Stimulated activated CD8-positive, alpha-beta memory T cell treated with anti-CD3 and anti-CD28 coated beads, Interleukin-7, amount 100 ng/mL, for 1 hour (primary cell): ENCODE measurements at places on chromosomes 1 and 21.

DNA sequence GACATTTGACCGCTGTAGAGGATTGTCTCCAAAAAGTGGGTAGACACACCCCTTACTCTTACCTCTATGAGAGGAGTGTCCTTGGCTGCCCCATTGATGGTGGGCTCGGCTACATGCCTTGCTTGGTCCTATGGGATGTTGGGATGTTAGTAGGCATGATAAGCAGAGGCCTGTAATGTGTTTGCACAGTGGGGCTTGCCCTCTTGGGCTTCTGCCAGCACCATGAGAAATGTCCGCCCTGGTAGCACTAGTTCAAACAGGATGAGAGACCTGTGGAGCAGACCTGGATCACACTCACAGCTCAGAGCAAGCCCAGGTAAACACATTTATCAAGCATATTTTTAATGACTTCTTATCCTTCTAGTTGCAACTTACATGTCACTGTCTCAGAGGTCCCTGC lies 54.2 kb downstream of the SH3GLB1 start:
- DNase-seq, result no peak

- DNase-seq, result no peak
Measured at GRCh38 chr1:174652569-174653280, 205.0 kb downstream of the GPR52 start.

DNA sequence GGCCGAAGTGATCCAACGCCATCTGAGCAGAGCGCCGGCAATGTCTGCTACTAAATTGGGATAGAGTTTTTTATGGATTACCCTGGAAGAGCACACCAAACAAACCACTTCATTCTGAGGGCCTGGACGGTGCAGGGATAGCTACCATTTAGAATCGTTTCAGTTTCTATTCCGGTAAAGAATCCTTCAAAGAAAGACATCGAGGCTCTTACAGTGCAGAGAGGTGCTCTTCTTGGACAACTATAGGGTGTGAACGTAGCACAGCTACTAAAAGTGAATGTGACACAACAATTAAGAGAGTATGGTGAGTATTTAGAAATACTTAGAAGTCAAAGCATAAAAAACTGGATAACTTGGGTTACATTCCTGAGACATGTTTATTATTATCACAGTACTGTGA lies 16.1 kb downstream of the HIVEP3 start:
- DNase-seq, result no peak

DNA sequence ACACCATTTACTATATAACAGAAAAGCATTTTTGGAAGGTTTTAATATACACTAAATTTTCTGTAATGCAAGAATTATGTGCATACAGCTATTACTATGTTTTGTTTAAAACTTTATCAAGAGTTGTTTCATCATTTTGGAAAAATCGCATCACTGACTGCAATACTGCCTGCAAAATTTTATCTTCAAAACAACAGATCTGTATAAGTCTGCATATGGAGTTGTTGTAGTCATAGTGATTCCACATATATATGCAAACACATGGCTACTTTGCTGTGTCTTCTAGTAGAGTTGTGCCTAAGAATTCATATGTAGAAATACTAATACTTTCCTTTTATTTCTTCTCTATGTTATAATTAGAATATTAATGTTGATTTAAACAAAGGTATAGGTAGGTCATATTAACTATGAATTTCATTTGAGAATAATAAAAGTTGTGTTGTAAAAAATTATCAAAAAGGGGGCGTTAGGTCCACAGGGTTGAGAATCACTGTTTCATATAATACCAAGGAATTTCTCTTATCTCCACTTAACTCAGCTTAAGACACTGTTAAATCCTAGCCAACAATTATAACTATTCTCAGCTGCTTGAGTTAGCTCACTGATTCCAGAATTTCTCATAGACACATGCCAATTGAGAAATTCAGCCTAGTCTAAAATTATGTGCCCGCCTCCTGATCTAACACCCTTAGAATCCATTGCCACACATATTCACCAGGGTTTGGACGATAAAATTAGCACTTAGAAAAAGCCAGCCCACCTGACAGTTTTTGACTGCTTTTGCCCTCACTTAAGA lies 22.9 kb upstream of the LAMC1 start:
- DNase-seq, result no peak

- no peak for DNase-seq
Measured at GRCh38 chr1:202563818-202564217, 146.4 kb downstream of the SYT2 start.

DNA sequence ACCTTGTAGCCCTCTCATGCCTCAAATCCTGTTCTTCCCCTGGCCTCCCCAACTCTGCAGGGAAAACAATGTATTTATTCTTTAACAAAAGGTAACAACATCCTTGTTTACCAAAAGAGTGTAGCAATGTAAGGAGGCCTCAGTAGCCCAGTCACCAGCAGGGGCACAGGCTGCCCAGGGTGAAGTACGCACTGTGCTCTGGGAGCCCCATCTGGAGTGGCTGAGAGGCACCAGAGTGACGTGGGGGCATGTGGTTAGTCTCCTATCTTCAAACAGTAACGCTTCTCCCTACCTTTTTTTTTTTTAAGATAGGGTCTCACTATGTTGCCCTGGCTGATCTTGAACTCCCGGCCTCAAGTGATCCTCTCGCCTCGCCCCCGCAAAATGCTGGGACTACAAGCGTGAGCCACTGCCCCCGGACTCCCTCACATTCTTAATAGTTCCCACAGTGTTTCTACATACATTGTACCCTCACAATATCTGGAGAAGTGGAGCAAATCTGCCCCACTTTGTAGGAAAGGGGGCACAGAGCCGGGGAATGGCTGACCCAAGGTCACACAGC lies 51.3 kb upstream of the ECE1 start:
- DNase-seq, result no peak

- no peak for DNase-seq
Measured at GRCh38 chr1:51690285-51690961, 73.5 kb downstream of the OSBPL9 start.

- no peak for DNase-seq
Measured at GRCh38 chr1:200627575-200628222, 7.1 kb upstream of the KIF14 start.

GRCh38 chr1:171966426-171967220 lies 125.3 kb downstream of the DNM3 start:
- no peak for DNase-seq

- DNase-seq, result no peak
Measured at GRCh38 chr21:41636636-41637630, 129.0 kb upstream of the TMPRSS2 start.
